ENCODE measurements at places on chromosomes 3 and 15. TPM values are rescaled to one million over a fixed set of nuclear protein-coding genes. Genes with fewer than 3 reads are reported as not detected.

The IDH2 gene
- 124 TPM for total RNA-seq

The TRIM42 gene
- not detected for total RNA-seq

DNA sequence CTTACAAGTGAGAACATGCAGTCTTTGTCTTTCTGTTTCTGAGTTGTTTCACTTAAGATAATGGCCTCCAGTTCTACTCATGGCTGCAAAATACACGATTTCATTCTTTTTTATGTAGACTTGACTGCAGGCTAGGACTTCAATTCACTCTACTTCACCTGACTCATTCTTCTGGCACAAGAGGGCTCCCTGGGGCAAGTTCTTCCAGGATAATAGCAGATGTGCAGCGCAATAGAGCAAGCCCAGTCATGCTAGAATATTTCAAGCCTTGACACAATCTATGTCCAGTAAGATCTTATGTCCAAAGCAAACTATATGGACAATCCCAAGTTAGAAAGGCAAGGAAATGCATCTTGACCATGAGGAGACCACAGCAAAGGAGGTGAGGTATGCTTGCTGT is 211.7 kb upstream of the GADL1 start:
- DNase-seq: no peak

DNA sequence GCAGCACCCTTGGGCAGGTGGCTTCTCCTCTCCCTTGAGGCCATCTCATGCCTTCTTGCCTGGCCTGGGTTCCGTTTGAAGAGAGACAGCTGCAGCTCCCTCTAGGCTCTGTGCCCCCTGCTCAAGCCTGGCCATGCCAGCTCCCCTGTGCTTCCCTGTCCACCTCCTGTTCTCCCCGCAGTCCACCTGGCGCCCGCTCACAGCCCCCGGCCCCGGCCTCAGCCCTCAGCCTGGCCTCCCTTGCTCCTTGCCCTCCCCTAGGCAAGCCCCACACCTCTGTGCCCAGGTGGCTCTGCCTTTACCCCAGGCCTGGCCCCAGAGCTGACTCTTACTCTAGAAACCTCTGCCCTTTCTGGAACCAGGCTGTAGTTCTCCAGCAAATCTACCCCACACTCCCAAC is 13.9 kb upstream of the RHO start:
- no peak for DNase-seq

GRCh38 chr3:126912491-126913195 is 70.3 kb upstream of the PLXNA1 start:
- no peak for DNase-seq

- no peak for DNase-seq
Measured at GRCh38 chr15:49852756-49853155, 231.9 kb downstream of the DTWD1 start.

All from mucosa of descending colon (tissue), 3 donors.